Osteocyte (in vitro differentiated cells): ENCODE measurements at places on chromosomes 5 and 9. TPM values are rescaled to one million over a fixed set of nuclear protein-coding genes. Genes with fewer than 3 reads are reported as not detected.

- H3K27ac ChIP-seq = no peak overlapping the region
- H3K4me3 ChIP-seq = no peak overlapping the region
- no peaks in the 10 kb centered on the region for H3K4me1 ChIP-seq
- H3K27me3 ChIP-seq = peaks cover 43% of the 10 kb centered on the region
Measured at GRCh38 chr9:132228062-132228461, 66.2 kb downstream of the NTNG2 start.

GRCh38 chr9:37943345-37944265 lies 39.7 kb upstream of the SLC25A51 start:
- H3K36me3 ChIP-seq = peaks cover 7% of the 10 kb centered on the region
- peak overlapping the region; percentile 3 for H3K4me3 ChIP-seq
- DNase-seq = no peak
- no peaks in the 10 kb centered on the region for H3K27me3 ChIP-seq
- H3K4me1 ChIP-seq = peaks cover 57% of the 10 kb centered on the region
- peak overlapping the region; percentile 91 for H3K27ac ChIP-seq

GRCh38 chr9:13279284-13280141 lies at the start of gene MPDZ:
Gene MPDZ, minus strand, starts transcription at chr9:13279692. Its CDS starts 29,377 bp downstream, at chr9:13250315.
- H3K27me3 ChIP-seq = no peaks in the 10 kb centered on the region
- H3K27ac ChIP-seq = peak within 1 kb of the TSS; percentile 92
- H3K4me3 ChIP-seq = peak within 1 kb of the TSS; percentile 97
- DNase-seq = peak; percentile 91
- peaks cover 56% of the 10 kb centered on the region for H3K4me1 ChIP-seq
- H3K36me3 ChIP-seq = peaks cover 1% of the 10 kb centered on the region

- H3K27ac ChIP-seq = no peak overlapping the region
- peaks cover 49% of the 10 kb centered on the region for H3K36me3 ChIP-seq
- no peak for DNase-seq
- no peaks in the 10 kb centered on the region for H3K27me3 ChIP-seq
- H3K4me1 ChIP-seq = peaks cover 23% of the 10 kb centered on the region
Measured at GRCh38 chr5:154332451-154332850, 113.3 kb upstream of the SAP30L start.

DNA sequence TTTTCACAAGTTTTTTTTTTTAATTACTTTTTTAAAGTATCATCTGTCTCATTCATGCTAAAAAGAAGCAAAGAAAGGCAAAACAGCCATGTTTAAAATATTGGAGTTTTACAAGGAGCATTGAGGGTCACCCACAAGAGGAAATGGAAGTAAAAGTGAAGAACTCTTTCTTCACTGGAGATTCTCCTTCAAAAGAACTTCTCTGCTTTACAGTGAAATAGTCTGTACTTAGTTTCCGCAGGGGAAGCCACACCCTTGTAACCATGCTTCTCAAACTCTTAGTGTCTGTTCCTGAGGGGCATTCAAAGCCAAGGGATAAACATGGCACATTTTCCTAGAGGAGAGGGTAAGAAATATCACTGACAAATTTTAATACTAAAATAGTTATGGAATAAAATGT lies 8.6 kb downstream of the C9orf72 start:
- H3K36me3 ChIP-seq = peaks cover 19% of the 10 kb centered on the region
- H3K4me3 ChIP-seq = no peak overlapping the region
- no peak overlapping the region for H3K27ac ChIP-seq
- H3K4me1 ChIP-seq = no peaks in the 10 kb centered on the region
- no peaks in the 10 kb centered on the region for H3K27me3 ChIP-seq
- no peak for DNase-seq

The SLC36A3 gene
- total RNA-seq = not detected in 2 replicates

The ALDH7A1 gene
- 117 and 130 TPM in 2 replicates for total RNA-seq

The GNA14 gene
- total RNA-seq = not detected in 2 replicates
